GM23248 (cell line): ENCODE measurements at places on chromosomes 7 and 10.

- peak; percentile 64 for DNase-seq
These were observed 169.3 kb downstream of the MAGI2 start for GRCh38 chr7:79284211-79284610.

DNA sequence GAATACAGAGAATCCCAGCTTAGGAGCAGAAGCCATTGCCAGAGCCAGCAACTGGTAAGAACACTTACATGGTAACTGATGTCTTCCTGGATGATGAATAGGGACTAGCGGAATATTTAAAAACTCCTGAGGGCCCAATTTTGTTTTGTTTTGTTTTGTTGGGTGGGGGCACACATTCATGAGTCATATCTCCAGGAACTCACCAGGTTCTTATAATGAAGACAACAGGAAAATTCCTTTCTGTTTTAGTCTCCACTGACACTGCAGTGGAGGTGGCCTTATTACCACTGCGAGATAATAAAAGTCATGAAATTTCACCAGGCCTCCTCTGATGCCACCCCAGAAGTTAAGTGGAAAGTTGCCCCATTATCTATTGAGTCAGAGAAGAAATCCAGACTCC lies 6.6 kb upstream of the CUZD1 start:
- peak; percentile 35 for DNase-seq

- DNase-seq, result peak; percentile 50
These were observed at the start of gene ITGA8 for GRCh38 chr10:15719899-15720634. Gene ITGA8, minus strand, starts transcription at chr10:15719922. Its CDS starts 151 bp downstream, at chr10:15719771.

GRCh38 chr10:74415146-74415839 lies 264.3 kb downstream of the ADK start:
- no peak for DNase-seq

GRCh38 chr7:142438235-142438922 lies 180.5 kb upstream of the PRSS58 start:
- peak; percentile 70 for DNase-seq

DNA sequence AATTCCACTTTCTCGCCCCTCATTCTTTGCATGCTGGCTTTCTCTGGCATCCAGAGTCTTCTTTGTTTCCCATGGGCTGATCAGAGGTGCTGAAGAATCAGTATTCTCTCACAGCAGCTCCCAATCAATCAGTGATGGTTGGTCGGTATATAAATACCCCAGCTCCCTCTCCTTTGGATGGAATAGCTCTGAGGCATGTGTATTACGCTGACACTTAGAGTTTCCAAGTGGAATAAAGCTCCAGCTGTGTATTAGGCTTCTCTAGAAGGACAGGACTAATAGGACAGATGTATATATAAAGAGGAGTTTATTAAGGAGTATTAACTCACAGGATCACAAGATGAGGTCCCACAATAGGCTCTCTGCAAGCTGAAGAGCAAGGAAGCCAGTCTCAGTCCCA lies 218.3 kb upstream of the GRB10 start:
- DNase-seq, result no peak

GRCh38 chr10:18400906-18401245 lies 250.5 kb downstream of the NSUN6 start:
- DNase-seq, result peak; percentile 4

DNA sequence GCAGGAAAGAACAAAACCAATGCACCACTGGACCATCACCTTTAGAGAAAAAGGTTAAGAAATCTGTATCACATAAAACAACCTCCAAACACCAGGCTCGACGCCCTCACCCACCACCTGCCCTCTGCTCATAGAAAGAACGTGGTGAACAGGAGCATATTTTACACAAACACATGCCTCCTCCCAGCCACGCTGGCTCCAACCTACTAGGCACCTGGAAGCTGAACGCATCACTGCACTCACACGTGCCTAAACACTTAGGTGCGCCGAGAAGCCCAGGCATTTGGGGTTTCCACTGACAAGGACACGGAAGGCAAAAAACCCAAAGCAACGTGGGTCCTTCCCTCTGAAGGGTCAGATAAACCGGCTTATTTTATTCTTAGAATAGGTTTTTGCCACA lies 56.0 kb downstream of the PTPRN2 start:
- DNase-seq, result no peak

- DNase-seq, result no peak
These were observed 128.9 kb downstream of the ZNF438 start for GRCh38 chr10:30902621-30903396.

DNA sequence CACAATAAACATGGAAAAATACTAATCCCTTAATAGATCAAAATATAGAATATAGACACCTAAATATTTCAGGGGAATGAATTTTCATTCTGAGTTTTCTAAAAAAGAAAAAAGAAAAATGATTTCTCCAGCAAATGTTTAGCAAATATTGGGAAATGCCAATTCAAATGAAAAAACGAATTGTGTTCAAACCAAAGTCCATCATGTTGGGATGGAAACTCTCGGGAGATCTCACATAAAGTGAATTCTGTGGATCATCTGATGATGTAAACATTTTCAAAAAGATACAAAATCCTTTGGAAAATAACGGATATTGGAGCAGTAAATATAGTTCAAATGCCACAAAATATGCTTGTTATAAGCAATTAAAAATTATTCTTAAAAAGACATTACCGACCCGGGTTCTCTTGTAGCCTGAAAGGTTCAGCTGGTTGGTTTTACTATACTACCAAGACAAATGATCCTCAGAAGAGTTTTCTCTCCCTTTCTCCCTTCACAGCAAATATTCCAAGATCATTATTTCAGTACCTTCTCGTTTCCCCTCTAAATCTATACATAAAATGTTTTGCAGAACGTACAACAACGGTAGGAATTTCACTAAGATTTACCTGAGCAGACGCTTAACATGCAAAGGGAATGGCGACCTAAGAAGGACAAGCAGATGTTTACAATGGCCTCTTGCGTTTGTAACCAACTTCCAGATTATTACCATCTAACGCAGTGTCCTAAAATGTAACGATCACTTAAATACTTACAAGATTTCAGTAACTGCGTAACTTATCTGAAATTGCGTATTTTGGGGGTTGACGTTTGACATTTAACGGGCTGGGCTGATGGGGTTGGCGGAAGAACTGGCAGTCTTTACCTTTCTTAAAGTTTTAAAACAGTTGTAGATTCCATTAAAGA lies 2.5 kb downstream of the HOXA13 start:
- no peak for DNase-seq

- DNase-seq, result no peak
These were observed 19.7 kb downstream of the POLR3A start for GRCh38 chr10:78009662-78010061.

GRCh38 chr7:32586291-32587221 lies 91.3 kb downstream of the AVL9 start:
- DNase-seq, result peak; percentile 88

DNA sequence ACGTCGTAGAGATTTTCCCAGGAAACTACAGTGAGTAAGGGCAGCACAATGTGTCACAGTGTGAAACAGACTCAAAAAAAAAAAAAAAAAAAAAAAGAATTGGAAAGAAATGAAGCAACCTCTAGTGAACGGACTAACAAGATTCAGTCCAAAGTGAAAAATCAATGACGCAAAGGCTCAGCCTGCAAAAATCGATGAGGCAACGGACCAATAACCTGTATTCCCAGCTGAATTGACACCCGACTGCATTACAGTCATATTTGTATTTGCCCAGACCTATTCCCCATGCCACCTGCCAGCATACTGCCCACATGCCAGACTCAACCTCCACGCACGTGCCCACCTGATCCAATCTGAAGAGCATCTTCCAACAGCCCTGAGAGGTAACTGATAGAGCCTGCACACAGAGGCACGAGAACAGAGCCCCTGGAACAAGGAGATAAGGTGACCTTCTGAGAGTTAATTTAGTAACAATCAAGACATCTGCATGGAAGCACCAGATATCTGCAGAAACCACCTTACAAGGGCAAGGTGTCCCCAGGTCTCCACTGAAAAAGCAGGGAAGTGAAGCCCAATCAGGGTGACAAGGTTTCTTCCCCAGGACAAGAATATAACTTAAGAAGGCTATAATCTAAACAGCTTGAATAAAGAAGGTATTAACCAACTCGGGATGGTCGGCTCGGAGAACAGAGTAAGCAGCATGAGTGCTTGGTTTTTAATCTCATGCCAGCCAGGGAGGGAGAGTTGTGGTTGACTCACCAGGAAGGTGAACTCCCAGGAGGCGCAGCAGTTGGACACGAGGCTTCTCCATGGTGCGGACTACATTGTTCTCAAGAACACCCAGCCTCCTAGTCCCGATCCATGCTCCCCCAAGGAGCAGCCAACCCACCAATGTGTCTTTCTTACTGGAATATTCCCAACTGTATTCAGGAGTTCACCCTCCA lies 48.5 kb downstream of the PLXNA4 start:
- no peak for DNase-seq

- no peak for DNase-seq
These were observed 396.5 kb downstream of the ADRA2A start for GRCh38 chr10:111473361-111473760.

DNA sequence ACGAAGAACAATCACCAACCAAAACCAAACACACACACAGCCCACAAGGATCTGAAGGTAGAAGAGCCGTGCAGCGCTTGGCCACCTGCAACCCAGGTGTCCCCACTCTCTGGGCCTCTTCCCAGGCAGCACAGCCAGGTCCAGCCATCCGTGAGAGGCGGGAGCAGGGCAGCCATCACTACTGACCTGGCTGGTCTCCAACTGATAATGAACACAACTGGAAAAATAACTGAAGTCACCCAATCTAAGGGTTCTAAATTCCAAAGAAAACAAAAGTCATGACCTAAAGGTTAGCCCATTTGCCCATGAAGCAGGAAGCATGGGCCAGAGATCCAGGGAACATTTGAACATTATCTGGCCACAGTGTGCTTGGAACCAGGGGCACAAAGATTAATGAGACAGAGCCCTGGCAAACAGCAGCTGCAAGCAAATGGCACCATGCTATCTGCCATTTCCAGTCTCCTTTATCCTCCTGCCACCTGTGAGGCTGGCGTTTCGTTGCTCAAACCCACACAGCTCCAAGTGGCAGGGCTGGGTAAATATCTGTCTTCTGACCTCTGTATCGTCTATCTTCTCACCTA lies 207.9 kb downstream of the TNS3 start:
- DNase-seq, result no peak

DNA sequence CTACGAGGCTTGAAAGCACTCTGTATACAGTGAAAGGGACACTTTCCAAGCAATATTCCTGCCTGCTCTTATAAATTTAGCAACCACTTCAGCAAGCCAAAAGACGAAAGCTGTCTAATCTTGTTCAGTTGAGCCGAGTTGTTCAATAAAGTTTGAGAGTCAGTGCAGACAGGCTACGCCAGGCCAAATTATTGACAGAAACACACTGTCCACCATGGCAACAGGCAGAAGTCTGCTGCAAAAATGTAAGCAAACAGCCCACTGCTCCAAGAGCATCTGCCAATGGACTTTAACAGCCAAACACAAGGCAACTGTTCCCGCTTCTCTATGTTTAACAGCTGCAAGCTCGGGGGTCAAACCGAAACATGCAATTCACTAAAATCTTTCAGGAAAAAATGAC lies 85.7 kb downstream of the GLI3 start:
- peak; percentile 33 for DNase-seq

DNA sequence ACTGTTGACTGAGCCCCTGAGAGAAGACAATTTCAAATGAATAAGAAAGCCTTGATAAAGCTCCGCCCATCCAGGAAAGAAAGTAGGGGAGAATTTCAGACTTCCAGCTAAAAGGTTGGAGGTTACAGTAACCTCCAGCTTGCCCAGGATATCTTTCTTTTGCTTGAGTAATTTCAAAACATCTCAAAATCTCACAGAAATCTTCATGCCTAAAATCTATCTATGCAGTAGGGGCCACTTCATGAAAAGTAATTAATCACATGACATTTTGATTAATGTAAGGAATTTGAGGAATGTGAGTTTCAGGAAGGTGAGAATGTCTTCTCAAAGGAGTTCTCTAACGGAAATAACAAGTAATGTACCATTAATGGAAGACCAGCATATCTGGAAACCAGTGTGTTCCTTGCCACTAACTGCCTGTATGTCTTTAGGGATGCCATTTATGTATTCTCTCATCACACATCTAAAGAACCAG lies 24.2 kb downstream of the TRIL start:
- DNase-seq, result no peak

- no peak for DNase-seq
These were observed 8.3 kb downstream of the CDK14 start for GRCh38 chr7:90604383-90604782.

GRCh38 chr7:148916186-148916585 lies 32.1 kb upstream of the EZH2 start:
- peak; percentile 35 for DNase-seq

GRCh38 chr7:118079369-118079768 lies 104.6 kb upstream of the LSM8 start:
- DNase-seq, result no peak

DNA sequence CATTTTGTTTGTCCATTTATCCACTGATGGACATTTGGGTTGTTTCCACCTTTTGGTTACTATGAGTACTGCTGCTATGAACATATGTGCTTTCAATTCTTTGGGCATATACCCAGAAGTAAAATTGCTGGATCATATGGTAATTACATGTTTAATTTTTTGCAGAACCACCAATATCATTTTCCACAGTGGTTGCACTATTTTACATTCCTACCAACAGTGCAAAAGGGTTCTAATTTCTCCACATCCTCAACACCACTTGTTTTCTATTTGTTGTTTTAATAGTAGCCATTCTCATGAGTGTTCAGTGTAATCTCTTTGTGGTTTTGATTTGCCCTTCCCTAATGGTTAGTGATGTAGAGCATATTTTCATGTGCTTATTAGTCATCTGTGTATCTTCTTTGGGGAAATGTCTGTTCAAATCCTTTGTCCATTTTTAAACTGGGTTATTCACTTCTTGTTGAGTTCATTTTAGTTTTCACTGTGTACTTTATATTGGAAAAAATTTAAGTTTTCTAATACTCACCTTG lies 101.9 kb downstream of the HIBADH start:
- peak; percentile 76 for DNase-seq

- no peak for DNase-seq
These were observed 36.2 kb downstream of the MPP7 start for GRCh38 chr10:28266449-28267224.

- no peak for DNase-seq
These were observed 42.8 kb downstream of the MYL10 start for GRCh38 chr7:101586078-101586905.

- DNase-seq, result peak; percentile 95
These were observed 123.0 kb upstream of the JCAD start for GRCh38 chr10:30182191-30183054.

DNA sequence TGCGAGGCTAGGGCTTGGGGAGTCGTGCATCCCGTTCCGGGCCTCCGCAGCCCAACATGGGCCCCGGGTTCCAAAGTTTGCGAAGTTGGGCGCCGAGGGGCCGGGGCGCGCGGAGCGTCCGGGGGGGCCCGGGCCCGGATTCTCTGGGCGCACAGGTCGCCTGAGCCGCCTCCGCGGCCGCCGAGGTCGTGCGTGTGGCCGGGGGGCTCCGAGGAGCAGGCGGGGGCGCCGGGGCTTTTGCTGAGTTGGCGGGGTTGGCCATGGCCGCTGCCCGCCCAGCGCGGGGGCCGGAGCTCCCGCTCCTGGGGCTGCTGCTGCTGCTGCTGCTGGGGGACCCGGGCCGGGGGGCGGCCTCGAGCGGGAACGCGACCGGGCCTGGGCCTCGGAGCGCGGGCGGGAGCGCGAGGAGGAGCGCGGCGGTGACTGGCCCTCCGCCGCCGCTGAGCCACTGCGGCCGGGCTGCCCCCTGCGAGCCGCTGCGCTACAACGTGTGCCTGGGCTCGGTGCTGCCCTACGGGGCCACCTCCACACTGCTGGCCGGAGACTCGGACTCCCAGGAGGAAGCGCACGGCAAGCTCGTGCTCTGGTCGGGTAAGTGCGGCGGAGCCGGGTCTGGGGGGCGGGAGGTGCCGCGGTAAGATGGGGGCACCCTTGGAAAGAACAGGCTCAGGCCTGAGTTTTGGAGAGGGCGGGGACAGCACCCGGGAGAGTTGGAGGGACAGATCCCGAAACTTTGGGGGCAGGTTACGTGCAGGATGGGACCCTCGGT lies 643 bp downstream of the SMO start:
- DNase-seq, result peak; percentile 68
